Liver (tissue), 10 donors: ENCODE measurements at places on chromosomes 1 and 21.

DNA sequence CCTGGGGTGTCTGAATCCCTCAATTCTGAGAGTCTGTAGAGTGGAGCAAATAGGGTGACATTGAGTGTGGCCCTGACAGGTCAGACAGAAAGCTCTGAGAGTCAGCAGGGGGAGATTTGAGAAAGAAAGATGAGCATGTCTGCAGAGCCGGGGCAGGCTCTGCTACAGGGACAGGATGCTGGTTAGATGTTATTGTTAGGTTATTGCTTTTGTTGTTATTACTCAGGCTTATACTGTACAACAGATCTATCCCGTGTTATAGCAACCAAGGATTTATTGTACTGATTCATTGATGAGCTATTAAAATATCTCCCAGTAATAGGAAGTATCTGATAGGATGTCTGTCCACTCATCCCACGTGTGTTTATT, 59.5 kb downstream of the NFASC start:
- no peak for DNase-seq

- no peak for DNase-seq
These were observed 7.1 kb downstream of the TMEM54 start for GRCh38 chr1:32894019-32894600.

DNA sequence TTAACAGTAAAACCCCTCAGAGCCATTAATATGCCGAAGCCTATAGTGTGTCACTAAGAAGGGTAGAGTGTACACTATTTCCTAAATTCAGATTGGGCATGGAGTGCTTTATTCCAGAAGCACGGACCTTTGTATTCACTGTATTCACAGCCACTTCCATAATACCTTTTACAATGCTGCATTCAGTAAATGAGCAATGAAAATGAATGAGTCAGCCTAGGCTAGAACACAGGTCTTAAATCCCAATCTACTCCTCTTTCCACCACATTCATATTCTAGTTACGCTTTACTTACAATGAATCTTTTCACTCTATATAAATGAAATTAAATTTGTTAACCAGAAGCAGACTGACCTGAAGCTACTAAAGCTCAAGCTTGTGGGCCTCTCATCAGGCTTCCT, 13.0 kb upstream of the GORAB start:
- no peak for DNase-seq

DNA sequence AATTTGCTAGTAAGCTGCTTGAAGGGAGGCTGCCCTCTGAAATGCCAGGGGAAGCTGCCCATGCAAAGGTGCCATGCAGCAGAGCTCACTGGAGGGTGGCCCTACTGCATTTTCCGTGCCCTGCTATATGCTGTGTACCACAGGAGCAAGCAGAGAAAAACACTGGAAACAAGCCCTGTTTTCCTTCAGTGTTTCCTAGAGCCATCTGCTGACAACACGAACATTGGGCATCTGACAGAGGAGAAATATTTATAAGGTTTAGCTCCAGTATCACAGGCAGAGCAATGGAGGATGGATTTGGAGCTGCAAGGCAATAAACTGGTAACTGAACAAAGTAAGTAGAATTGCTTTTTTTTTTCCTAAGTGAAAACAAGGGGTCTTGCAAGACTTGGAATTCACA, 198.4 kb downstream of the USP25 start:
- no peak for DNase-seq

DNA sequence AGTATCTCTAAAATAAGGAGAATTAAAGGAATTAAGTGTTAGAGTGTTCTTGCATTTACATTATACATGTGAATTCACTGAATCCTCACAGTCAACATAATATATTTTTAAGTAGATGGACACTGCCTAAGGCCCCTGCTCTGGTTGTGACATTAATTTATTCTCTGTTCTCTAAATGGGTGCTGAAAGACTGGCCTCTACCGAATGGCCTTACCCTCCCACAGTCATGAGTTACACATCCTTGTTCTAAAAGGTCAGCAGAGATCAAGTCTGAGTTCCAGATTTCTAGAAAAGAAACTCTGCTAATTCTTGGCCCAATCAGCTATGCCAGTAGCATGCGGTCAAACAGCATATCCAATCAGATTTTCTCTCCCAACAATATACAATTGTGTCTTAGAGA, 193.2 kb downstream of the TM2D1 start:
- DNase-seq = no peak

DNA sequence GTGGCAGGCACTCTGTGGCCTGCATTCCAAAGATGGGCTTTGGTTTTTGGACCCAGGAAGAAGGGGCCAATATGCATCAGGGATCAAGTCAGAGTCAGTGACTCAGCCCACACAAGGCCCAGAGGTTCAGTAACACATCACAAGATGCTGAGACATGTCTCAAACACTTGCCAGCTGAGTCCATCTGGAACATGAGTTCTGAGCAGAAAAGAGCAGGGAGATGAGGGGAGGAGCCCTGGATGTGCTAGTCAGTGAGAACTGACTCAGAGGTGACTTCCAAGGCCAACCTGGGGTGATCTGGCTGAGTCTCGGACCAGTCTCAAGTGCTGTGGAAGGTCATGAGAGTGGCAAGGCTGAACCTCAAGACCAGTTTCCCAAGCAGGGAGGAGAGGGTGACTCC, 150.1 kb downstream of the CDC7 start:
- no peak for DNase-seq

- DNase-seq = no peak
These were observed 54.1 kb downstream of the KCNJ15 start for GRCh38 chr21:38310646-38311485.

DNA sequence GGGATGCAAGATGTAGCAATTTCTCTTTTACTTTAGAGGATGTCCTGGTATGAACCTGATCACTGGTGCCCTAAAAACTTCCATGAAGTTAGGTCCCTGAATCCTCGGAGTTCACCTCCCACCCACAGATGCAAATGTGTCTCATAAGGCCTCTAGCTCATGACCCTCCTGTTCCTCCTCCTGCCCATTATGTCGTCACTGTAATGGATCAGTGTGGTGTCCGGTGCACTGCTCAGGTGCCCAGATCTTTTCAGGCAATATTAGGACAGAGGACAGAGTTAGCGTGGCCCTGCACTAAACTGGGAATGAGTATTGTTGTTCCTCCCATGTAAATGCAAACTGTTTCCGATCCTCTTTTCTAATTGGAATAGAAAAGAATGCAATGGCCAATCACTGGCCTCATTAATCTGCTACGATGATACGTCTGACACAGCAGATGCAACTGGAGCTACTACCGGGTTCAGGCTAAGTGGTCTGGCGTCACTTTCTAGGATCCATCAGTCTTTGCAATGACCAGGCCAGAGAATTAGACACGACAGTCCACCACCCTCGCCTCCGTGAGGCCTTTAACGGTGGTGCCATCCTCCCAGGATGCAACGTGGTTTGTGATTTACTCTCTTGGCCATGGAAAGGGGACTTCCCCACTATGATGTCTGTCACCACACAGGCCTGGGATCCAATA, 3.4 kb upstream of the COL6A2 start:
- DNase-seq = no peak

DNA sequence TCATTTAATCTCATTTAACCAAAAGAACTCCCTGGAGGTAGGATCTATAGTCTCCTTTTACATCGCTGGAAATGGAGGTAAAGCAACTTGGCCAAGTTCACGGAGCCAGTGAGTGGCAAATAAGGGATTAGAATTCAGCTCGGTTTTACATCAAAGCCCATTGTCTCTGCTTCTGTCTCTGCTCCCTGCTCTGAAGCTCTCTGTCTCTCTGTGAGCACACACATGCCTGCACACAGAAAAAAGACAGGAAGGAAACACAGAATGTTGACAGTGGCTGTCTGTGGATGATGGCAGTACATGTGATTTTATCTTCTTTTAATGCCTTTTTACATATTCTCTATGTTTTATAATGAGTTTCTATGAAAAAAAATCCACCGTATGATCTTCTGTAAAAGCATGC, 8.9 kb upstream of the DHRS3 start:
- no peak for DNase-seq

DNA sequence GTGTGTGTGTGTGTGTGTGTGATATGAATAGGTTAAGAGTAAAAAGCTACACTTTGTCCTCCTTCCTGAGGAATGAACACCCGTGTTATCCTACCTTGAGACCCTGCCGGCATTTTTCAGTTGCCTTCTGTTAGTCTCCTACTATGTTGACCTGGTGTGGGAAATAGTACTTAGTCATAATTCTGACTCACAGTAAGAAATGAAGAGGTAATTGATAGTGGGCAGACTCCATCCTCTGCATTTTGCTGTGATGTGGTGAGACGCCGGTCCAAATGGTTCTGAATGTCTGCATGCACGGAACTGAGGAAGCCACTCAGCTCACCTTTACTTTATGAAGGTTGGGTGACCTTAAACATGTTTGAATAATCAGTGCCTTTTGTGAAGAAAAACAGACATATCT, 12.6 kb downstream of the CD101 start:
- no peak for DNase-seq

GRCh38 chr1:39087435-39087834, 61.3 kb downstream of the NDUFS5 start:
- DNase-seq = no peak

- no peak for DNase-seq
These were observed 39.9 kb upstream of the SLC16A1 start for GRCh38 chr1:112995890-112996289.

DNA sequence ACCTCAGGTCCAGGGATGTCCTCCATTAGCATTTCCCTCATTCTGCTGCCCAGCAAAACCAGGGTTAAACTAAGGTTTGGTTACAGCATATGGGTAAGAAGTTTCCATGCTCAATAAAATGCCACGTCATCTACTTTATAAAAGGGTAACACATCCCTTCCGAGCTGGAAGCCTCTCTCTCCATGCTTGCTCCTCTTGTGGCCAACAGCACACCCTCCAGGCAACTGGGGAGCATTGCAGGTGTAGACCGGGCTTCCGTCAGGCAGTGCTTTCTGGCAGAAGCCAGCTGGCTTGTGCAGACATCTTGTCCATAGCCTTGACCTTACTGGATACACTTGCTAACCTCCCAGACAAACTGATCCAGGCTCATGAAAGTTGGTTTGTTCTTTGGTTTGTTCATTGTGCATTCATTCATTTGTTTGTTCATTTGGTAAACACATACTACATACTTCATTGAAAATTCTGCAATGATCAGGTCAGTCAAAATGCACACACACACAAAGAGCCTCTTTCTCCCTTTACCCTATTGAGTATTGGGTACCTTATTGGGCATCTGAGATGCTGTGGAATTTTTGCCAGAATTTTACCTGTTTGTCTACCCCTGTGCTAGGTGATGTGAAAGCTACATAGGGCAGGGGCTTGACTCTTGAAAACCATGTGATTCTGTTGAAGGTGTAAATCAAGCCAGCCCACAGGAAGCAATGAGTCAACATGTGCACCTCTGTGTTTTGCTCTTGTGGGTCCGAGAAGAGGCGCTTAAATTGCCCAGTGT, 422.8 kb downstream of the CAMTA1 start:
- DNase-seq = peak; percentile 50

GRCh38 chr1:108345776-108346531, 102.1 kb upstream of the NBPF4 start:
- no peak for DNase-seq

GRCh38 chr1:181763736-181764135, 280.4 kb downstream of the CACNA1E start:
- no peak for DNase-seq

GRCh38 chr1:230648114-230648513, 5.8 kb downstream of the COG2 start:
- DNase-seq = no peak

DNA sequence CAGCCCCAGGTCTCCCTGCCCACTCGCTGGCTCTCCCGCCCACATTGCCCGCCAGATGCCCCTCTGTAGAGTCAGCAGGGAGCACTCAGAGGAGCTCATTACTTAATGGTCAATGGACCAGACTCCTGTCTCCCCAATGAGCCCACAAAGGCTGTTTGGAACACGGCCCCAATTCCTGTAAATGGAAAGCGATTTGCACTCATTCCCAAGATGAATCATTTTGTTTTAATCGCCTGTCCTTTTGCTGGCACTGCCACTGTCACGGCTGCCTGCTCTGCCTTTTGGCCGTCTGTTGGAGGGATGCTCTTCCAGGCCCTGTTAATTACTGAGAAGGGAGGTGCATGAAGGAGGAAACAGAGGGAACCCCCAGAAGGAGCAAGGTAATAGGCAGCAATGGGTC, 44.8 kb upstream of the ATP2B4 start:
- no peak for DNase-seq

GRCh38 chr1:224402472-224403036, 32.0 kb downstream of the WDR26 start:
- no peak for DNase-seq

GRCh38 chr1:235127732-235128455, 743 bp downstream of the TOMM20 start:
- no peak for DNase-seq

DNA sequence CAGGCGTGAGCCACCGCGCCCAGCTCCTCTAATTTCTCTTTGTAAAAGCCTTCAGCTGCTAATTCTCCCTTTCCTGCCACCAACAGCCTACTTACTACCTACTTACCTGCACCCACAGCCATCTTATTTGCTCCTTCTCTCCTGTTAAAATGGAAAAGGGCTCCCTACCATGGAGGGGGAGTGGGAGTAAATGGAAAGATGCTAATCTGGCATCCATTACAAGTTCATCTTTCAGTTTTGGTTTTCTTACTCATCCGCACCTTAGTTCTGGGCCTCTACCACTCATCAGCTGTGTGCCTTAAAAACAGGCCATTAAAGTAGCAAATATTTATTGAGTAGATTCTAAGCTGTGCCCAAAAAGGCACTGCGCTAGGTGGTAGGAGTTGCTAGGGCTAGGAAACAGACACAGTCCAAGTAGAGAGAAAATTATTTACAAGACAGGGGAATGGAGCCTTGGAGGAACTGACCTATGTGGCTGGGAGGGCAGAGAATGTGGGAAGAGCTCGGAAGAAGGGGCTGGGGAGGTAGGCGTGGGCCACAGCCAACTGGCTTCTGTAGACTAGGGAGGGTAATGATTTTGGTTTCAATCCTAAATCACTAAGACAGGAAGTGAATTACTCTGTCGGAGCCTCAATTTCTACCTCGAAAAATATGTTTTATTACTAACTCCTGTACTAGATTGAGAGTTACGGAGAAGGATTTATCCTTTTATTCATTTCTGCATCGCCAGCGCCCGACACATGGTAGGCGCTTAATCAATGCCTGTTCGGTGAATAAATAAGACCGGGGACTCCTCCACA, 685 bp upstream of the DDI2 start:
- DNase-seq = no peak

- no peak for DNase-seq
These were observed 442.1 kb downstream of the PTBP2 start for GRCh38 chr1:97163591-97164275.

DNA sequence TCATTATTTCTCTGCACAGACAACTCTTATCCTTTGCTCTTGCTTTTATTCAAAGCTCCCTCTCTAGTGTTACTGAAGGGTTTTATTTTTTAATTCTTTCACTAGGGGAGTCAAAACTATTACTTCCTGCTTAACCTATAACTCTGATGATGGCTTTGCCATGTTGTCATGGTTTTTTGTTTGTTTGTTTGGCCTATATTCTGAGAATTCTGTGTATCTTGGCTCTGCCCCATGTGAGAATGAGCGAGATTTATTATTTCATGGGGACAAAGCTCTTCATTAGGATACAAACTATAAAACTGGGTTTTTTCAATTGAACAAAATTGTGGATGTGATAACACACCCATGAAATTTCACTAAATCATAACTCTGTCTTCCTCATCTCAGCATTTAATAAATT, 190.5 kb upstream of the C1orf105 start:
- DNase-seq = no peak
